ENCODE measurements at places on chromosomes 16 and 17.

DNA sequence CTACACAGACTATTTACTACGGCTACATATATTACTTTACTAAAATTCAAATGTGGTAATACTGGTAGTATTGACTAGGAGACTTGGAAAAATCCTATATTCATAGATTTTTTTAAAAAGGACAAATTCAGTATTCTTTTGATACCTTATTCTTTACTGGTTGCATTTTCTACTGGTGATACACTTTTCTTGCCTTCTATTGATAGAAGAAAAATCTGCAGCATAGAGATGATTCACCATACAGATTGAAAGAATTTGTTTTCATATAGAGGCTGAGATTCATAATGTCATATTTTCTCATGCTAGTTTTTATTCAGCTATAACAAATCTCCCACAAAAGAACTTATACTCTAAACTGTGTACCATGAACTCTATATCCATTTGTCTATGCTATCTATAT, 195.4 kb upstream of the C17orf78 start:
- DNase-seq: no peak

GRCh38 chr17:58049533-58049932, 33.7 kb upstream of the DYNLL2 start:
- DNase-seq: no peak

DNA sequence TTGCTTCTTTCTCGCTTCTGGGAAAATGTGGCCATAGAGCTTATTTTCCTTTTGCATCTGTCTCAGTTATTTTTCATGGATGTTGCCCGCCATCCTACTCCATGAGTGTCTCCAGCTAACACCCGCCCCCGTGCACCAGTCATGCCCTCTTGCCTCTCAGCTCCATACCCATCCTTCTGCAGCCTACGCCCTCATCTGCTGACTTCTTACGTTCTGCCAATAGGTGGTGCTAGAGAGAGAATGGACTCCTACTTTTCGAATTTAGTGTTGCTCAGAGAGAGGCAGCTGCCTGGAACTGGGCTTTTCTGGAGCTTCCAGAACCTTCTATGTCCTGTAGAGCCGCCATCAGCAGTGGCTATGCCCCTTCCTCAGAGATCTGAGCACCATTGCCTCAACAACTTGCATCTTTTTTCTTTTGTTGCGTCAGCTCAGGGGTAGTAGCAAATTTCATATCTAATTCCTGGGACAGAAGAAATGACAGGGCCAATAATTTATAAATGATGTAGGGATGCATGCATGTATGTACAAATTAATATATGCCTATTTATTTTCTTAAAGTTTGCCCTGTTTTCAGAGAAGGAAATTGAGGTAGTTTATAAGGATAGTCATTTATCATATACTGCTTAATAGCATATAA, 119.7 kb upstream of the MYOCD start:
- DNase-seq: peak; percentile 82

GRCh38 chr17:47239967-47240651, 13.5 kb upstream of the ITGB3 start:
- DNase-seq: no peak

DNA sequence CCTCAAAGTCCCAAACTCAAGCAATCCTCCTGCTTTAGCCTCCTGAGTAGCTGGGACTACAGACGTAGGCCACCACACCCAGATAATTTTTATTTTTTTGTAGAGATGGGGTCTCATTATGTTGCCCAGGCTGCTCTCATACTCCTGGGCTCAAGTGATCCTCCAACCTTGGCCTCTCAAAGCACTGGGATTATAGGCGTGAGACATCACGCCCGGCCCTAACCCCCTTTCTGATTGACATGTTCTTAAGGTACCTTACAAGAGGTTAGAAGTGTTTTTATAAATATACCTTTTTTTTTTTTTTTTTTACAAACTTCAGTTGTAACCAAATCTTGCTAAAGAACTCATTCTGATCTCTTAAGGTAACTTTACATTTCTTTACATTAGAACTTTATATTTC, 64.8 kb downstream of the GNA13 start:
- no peak for DNase-seq

DNA sequence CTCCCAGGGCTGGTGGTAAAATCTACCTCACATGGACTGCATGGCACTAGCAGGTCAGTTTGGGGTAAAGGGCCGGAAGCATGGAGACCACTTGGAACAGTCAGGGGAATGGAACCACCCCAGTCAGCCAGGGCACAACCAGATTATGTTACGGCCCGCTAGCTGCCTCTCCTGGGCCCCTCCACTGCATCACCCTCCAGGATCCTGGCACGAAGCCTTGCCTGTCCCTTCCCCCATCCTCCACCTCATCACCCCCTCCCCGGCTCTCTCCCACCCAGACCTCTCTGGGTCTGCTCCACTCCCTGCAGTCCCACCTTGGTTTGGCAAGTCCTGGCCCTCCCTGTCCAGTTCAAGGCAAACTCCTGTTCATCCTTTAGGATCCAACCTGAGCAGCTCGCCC, 91.7 kb downstream of the CLEC16A start:
- no peak for DNase-seq

DNA sequence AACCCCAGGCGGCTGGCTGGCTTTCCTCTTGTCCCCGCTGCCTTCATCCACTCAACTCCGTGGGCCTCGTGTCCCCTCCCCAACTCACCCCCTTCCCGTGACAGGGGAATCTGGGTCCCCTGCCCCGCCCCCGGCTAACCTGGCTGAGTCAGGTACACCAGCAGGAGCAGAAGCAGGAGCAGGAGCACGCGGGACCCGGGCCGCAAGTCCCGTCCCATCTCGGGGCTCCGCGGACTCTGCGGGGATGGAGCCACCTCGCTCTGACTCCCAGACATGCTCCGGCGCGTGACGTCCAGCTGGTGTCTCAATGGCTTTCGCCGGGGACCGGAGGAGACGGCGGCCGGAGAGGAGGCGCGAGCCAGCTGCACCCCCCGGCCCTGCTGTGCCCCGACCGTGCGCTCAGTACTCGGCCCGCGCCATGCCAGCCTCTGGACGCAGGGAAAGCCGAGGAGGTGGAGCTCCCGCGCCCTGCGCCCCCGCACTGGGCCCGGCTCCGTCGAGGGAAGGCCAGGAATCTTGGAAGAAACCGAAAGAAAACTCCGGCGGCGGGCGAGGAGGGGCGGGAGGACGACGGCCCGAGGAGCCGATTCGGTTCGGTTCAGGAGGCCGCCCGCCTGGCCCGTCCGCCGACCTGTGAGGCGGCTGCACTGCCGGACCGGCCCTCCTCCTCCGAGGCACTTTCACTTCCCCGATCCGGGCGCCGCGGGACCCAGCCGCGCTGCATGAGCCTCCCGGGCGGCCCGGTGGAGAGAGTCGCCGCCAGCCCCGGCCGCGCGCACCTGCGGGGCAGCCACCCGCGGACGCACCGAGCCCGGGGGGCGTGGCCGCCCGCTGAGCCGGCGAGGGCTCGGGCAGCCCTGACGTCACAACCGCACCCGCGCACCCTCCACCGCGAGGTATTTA, at the start of the genes CXCL16 and ZMYND15:
TSS of gene CXCL16 (minus strand) at position 807 of the 903 bp plus-strand sequence. CDS start at position 218, 589 bp downstream.
TSS of gene ZMYND15 (plus strand) at position 712 of the 903 bp plus-strand sequence. CDS start 716 bp downstream, outside the sequence.
- DNase-seq: peak; percentile 55

- no peak for DNase-seq
These were observed 58.1 kb downstream of the MPHOSPH6 start for GRCh38 chr16:82111944-82112343.

- no peak for DNase-seq
These were observed 10.6 kb upstream of the SLC38A8 start for GRCh38 chr16:84053237-84053636.

DNA sequence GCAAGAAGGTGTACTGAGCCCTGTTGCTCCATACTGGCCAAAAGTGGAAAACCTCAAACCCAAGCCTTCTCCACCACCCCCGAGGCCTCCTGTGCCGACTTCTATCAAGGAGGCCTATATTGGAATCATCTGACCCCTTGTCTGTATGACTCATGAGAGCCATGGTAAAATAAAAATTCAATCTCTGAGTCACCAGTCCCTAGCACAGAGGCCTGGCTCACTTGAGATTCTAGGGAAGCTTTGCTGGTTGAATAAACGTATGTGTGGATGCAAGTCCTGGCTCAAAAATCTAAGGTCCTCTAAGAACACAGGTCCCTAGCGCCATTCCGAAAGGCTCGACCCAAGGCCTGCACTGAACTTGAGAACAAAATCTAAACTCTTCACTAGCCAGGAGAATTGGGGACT, 15.0 kb downstream of the NSMCE1 start:
- no peak for DNase-seq

DNA sequence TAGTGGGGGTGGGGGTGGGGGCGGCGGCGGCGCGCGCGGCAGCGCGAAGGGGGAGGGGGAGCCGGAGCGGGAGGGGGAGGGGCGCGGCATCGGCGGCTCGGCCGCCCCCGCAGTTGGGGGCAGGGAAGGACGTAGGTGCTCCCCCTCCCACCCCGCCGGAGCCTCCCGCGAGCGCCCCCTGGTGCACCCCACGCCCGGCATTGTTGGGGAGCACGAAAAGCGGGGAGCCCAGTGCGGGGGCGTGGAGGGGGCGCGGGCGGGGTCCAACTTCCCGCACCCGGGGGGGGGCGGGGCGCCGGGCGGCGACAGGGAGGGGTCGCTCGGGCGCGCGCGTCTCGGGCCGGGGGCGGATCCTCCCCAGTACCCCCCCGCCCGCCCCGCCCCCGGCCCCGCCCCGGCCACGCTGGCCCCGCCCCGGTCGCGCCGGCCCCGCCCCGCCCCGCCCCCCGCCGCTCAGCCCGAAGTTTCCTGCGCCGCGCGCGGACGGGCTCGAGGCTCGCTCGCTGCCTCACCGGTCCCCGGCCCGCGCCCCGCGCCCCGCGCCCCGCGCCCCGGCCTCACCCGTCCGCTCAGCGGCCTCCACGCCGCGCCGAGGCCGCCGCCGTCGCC, at the start of gene CACNA1H:
TSS of gene CACNA1H (plus strand) at position 456 of the 609 bp plus-strand sequence. CDS start 632 bp downstream, outside the sequence.
- peak; percentile 75 for DNase-seq

- DNase-seq: no peak
These were observed 163.2 kb downstream of the WSCD1 start for GRCh38 chr17:6233339-6233738.

DNA sequence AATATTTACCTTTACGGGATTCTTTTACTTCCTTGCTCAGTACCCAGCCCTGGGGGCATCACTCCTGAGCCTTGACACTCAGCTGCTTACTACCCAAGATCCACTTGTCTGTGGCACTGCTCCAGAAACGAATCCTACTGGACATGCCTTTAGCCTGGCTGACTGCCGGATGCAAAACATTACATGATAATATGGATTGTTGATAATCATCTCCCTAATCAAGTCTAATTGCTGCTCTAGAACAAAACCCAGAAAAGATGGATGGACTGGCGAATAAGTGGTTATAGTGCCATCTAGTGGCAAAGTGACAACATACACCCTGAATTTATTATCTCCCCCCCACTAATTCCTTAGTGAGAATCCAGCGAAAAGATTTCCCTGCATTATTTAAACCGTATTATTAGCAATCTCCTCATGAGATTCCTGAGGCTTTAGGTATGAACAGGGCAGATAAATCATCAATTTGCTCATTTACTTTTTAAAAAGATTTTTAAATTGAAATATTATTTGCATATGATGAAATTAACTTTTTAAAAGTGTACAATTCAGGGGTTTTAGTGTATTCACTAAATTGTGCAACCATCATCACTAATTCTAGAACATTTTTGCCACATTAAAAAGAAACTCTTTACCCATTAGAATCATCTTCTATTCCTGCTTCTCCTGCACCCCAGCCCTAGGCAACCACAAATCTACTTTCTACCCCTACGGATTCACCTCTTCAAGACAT, 61.6 kb downstream of the RGS9 start:
- DNase-seq: peak; percentile 78

- no peak for DNase-seq
These were observed 1200.0 kb downstream of the CDH11 start for GRCh38 chr16:63921737-63922295.

DNA sequence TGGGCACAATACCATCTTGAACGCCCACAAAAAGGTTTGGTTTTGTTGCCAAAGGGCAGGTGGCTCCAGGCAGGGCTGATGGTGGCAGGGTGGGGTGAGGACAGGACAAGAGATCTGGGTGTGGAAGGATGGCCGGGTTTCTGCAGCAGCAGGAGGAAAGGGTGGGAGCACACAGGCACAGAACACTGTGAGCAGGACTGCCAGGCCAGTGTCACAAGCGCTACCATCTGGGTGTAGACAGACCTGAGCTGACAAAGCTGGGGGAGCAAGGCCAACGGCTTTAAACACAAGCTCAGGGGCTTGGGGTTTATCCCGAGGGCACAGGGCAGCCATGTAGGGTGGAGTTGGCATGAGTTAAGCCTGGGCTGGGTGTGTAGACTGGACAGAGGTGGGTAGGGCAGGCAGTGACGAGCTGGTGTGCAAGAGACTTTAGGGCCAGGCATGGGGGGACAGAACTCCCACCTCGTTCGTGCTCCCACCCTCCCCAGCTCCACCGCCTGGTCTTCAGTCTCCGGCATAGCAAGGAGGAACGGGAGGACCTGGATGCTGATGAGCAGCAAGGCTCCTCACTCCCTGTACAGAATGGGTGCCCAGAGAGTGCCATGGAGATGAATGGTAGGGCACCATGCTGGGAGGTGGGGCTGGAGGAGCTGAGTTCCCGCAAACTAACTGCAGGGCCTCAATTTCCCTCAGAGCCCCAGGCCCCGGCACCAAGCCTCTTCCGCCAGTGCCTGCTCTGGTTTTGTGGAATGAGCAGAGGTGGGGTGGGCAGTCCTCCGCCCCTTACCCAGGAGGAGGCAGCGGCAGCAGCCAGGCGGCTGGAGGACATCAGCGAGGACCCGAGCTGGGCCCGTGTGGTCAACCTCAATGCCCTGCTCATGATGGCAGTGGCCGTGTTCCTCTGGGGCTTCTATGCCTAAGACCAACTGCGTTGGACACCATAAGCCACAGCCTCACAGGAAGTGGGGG, 7.0 kb downstream of the SLC5A2 start:
- no peak for DNase-seq

DNA sequence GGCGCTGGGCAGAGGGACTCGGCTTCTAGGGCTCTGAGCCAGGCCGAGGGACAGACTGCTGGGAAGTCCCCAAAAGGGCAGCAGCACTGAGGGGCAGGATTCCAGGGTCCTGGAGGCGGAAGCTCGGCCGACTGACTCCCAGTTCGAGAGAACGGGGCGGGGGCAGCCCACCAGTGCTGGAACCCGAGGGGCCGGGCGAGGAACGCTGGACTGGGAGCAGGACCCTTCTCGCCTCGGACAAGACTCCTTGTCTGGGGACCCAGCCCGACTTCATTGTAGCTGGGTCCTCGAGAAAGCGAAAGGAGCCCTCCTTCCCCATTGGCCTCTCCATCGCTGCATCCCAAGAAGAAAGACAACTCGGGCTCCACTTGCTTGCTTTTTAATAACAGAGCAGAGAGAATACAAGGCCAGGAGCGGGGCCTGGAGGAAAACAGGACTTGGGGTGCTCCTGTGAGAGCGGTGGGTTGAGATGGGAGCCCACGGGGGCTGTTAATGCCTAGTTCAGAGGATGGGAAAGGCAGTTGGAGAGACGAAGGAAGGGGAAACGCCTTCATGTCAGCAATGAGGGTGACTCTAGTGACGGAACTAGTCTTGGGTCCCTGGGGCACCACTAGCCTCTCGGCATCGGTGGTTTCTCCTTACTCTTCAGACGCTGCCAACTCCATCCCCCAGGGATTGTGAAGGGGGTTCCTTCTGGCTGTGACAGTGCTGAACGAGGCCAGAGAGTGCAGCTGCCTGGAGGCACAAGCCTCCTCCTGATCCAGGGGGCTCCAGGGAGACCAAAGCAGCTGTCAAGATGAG, 492 bp upstream of the CAMTA2 start:
- no peak for DNase-seq

GRCh38 chr16:88456356-88457292, 3.5 kb downstream of the ZFPM1 start:
- no peak for DNase-seq

Measured in GM23338 (cell line).